Glomerular endothelial cell (primary cell): ENCODE measurements at places on chromosomes 7 and 10. TPM values are rescaled to one million over a fixed set of nuclear protein-coding genes. Genes with fewer than 3 reads are reported as not detected.

Gene PI4K2A
- total RNA-seq, result 26.6 and 30.3 TPM in 2 replicates

Gene ABCB1
- 1.3 and 3.7 TPM in 2 replicates for total RNA-seq

Gene IQCE
- total RNA-seq, result 6.7 and 12.7 TPM in 2 replicates

Gene CNNM1
- total RNA-seq, result 0.24 TPM in 1 of 2 replicates, not detected in the other

Gene IQUB
- total RNA-seq, result 0.19 and 0.29 TPM in 2 replicates

Gene NKX2-3
- not detected in 2 replicates for total RNA-seq

Gene HIPK2
- 46.7 and 69.4 TPM in 2 replicates for total RNA-seq

Gene RADIL
- total RNA-seq, result 2.9 and 3.4 TPM in 2 replicates

Gene FAM180A
- not detected in 2 replicates for total RNA-seq

Gene FAM25G
- total RNA-seq, result not detected in 2 replicates

Gene PURB
- 17.0 and 21.4 TPM in 2 replicates for total RNA-seq

Gene MEOX2
- 0.68 and 1.3 TPM in 2 replicates for total RNA-seq

Gene CH25H
- total RNA-seq, result not detected in 2 replicates

Gene NUDT13
- 0.97 and 0.99 TPM in 2 replicates for total RNA-seq

Gene CYP2C19
- total RNA-seq, result not detected in 2 replicates

Gene LLCFC1
- total RNA-seq, result not detected in 2 replicates

Gene HYAL4
- 0.18 TPM in 1 of 2 replicates, not detected in the other for total RNA-seq

Gene ECHDC3
- 3.7 and 7.1 TPM in 2 replicates for total RNA-seq

Gene SOSTDC1
- not detected in 2 replicates for total RNA-seq

Gene CUL2
- total RNA-seq, result 32.0 and 33.8 TPM in 2 replicates

Gene CCDC3
- total RNA-seq, result 1.2 and 1.8 TPM in 2 replicates

Gene FAM25A
- not detected in 2 replicates for total RNA-seq

Gene SPDYE18
- total RNA-seq, result 0.35 TPM in 1 of 2 replicates, not detected in the other

Gene ADRA2A
- total RNA-seq, result 0.48 and 2.0 TPM in 2 replicates

Gene PIP
- total RNA-seq, result not detected in 2 replicates

Gene GPR37
- total RNA-seq, result 1.2 and 2.2 TPM in 2 replicates

Gene ZPBP
- total RNA-seq, result not detected in 2 replicates

Gene OR13A1
- total RNA-seq, result not detected in 2 replicates

Gene PRKG1
- 1.6 and 4.9 TPM in 2 replicates for total RNA-seq

Gene LGI1
- total RNA-seq, result not detected in 2 replicates

Gene AKR1C4
- total RNA-seq, result not detected in 2 replicates
